Left cardiac atrium (tissue), 4 donors: ENCODE measurements at places on chromosomes 16 and 17. TPM values are rescaled to one million over a fixed set of nuclear protein-coding genes. Genes with fewer than 3 reads are reported as not detected.
A peak's percentile ranks its signal among the peaks of the same experiment; 100 is the strongest.

Gene NKD1
- total RNA-seq = 1.9 TPM

DNA sequence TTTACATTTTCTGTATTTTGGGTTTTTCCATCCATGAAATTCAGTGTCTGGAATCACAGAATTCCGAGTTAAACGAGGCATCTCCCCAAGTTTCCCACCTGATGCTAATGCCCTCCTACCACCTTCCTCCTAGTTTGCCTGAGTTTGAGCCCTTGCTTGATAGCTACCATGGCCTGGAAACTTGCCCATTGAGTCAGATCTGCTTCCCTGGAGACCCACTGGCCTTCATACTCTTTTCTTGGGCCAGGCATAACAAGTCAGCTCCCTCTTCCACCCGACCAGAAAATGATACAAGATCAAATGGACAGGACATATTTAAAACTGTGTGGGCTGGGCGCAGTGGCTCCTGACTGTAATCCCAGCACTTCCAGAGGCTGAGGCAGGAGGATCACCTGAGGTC lies 10.2 kb downstream of the SETD1A start:
- DNase-seq = no peak

Gene CLEC10A
- total RNA-seq = 6.6 TPM

DNA sequence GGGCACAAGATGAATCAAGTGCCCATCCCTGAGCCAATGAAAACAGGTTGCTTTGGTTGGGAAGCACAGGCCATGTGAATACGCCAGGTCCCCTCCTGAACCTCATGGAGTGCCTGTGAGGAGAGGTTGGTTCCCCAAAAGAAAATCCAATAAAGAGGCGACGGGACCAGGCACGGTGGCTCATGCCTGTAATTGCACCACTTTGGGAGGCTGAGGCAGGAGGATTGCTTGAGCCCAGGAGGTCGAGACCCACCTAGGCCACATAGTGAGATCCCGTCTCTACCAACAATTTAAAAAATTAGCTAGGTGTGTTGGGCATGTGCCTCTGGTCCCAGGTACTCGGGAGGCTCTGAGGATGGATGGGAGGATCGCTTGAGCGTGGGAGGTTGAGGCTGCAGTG lies 3.5 kb upstream of the CORO1A start:
- no peak for DNase-seq

Gene KRT20
- total RNA-seq = not detected

- DNase-seq = no peak
Observed at GRCh38 chr17:61325382-61326073, 74.1 kb upstream of the TBX2 start.

- DNase-seq = peak; percentile 30
Observed at GRCh38 chr16:67165121-67166078, 855 bp downstream of the HSF4 start.

GRCh38 chr17:72008236-72008876 lies 112.5 kb upstream of the SOX9 start:
- DNase-seq = no peak

Gene ARL17B
- total RNA-seq = 9.8 TPM

DNA sequence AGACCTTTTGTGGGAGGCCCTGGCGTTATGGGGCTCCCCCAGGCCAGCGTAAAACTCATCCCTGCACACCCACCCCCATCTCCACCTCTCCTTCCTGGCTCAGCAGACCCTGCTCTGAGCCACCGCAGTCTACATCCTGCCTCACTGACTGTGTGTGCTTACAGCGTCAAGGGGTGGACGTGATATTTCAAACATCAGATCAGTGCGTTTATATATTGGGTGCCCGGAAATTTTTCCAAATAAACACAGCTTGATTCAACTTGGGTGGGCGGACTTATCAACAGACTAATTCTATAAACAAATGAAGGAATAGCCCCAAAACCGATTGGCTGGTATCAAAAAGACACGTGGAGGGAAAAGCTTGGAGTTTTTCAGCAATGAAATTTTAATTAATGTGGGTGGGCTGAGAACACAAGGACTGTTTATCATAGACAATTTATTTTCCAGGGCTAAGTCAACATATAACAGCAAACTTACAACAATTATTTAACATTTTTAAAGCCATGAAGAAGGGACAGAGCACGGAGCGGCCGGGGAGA lies at the start of gene FOXL1:
Gene FOXL1 (plus strand): TSS at position 489 of the 539 bp plus-strand sequence. CDS start 175 bp downstream, outside the sequence.
- DNase-seq = no peak

Gene C1QTNF1
- 765 TPM for total RNA-seq
